ENCODE measurements at places on chromosomes 3 and 15.

DNA sequence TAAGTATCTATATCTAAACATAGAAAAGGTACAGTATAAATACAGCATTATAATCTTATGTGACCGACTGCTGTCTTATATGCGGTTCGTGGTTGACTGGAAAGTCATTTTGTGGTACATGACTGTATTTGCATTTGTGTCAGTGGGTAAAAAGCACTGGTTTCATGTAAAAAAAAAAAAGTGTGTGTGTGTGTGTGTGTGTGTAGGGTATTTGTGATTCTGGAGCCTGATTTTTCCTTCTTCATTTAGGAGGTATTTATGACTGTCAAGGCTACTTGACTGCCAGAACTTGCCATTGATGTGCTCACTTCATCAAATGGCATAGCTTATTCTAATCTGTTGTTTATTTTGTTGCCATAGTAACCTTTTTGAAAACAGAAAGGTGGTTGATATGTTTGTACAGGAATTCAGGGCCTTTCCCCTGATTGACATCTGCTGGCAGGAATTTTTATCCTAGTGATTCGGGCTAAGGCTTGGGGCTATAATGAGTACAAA is 63.2 kb downstream of the AKAP13 start:
- DNase-seq, result peak; percentile 65

DNA sequence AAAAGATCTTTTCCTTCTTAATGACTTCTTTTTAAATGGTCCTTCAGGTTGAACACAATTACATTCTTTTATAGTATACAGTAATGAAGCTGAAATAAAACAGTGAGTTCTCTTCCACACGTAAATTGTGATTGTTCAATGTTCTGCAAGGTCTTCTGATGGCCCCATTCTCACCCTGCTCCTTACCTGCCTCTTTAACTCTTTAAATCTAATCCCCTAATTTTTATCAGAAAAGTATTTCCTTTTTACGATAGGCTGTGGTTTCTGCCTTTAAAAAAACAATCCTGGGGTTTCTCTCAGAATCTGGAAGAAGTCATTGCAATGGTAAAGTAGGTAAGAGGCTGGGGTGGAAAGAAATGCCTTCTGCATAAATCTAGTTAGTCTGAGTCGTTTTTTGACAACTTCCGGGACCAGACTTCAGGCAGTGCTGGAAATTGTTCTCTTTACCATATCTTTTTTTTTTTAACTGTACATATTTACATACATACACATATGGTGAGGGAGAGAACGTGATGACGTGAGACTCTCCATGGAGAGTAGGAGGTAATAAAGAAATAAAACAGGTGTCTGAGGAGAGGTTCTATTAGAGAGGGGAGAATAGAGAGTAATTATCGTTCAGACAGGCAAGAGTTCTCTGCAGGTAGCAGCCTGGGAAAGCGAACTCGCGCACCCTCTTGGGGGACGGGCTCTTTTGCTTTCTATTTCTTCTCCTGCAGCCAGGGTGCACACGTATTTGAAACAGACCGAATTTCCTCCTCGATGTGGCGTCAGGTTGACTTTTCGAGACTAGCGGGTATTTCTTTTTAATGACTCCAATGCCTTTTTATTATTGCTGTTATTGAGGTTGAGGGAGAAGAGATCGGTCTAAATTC is at the start of gene SIDT1:
Gene SIDT1 (plus strand): TSS at position 730 of the 872 bp plus-strand sequence. CDS start 467 bp downstream, outside the sequence.
- no peak for DNase-seq

DNA sequence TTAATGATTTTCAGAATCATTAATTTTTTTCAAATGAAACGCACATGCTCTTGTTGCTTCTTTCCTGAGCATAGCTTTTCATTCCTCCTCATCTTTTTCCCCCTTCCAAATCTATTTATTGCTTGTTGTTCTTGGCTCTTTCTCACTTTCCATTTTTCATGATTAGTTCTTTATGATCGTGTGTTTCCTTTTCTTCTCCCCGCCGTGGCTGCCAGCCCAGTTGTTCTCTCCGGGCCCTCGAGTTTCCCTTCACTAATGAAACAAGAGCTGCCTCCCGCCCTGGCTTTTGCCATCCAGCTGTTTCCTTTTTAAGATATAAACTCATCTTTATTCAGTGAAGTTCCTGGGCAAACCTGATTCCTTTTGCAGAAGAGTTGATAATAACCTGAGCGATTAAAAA is 170.2 kb upstream of the NR2F2 start:
- peak; percentile 70 for DNase-seq

DNA sequence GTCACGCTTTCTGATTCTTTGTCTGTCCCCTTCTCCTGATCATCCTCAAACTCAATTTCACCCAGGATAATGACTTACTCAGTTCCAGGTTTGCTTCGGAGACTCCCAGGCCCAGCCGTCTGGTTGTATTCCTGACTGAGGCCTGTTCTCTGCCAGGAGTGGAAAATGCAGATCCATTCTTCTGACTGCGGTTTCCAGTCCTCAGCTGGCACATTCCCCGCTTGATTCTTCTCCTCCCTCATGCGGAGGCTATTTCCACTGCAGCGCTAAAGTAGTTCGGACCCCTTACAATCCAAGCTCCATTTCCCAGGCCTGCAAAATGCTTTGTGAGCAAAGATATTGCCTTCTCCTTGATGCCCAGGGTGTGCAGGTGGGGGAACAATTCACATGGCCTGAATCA is 47.2 kb upstream of the GALNT15 start:
- no peak for DNase-seq

DNA sequence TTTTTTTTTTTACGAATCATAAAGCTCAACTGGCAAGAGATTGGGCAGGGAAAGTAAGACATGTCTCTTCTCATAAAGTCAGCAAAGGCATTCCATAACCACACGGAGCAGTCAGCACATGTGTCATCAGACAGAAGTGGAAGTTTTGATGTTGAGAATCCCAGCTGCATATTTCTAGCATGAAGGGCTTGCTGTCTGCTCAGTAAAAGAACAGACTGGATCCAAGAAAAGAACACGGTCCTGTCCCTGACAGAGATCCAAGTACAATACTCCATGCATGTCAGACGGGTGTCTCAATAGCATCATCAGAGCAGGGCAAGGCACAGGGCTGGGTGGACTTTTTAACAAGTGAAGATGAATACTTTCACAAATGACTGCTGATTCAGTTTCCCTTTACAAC is 38.2 kb downstream of the ABI3BP start:
- DNase-seq, result peak; percentile 58

DNA sequence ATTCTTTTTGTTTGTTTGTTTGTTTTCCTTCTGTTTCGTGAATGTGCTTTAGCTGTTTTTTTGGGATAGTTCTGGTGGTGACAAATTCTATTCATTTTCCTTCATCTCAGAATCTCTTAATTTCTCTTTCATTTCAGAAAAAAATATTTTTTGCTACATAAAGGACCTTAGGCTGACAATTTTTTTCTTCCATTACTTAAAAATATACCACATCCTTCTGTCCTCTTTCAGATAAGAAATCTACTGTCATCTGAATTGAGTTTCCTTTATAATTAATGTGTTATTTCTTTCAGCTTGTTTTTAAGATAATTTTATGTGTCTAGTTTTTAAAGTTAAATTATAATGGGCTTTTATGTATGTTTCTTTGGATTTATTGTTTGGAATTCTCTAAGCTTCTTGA is 47.6 kb downstream of the IL16 start:
- no peak for DNase-seq

GRCh38 chr3:73508330-73508954 is 116.3 kb downstream of the PDZRN3 start:
- peak; percentile 85 for DNase-seq

- DNase-seq, result peak; percentile 41
Measured at GRCh38 chr15:86691091-86691663, 611.5 kb downstream of the AGBL1 start.

DNA sequence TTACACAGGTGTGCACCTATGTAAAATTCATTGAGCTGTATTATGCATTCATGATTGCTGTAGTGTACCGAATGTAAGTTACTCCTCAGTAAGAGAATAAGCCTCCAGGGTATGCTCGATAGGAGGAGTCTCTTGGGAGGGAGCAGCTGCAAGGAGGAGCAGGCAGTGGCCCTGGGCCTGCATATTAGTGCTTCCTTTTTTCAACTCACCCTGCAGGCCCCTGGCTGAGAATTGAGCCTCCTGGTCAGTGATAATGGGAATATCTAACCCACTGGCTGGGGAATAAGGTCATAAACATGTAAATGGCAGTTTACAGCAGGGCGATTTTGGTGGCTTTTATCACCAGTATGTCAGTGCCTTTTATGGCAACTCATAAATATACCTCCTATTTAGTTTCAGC is 21.7 kb upstream of the SFMBT1 start:
- peak; percentile 40 for DNase-seq

DNA sequence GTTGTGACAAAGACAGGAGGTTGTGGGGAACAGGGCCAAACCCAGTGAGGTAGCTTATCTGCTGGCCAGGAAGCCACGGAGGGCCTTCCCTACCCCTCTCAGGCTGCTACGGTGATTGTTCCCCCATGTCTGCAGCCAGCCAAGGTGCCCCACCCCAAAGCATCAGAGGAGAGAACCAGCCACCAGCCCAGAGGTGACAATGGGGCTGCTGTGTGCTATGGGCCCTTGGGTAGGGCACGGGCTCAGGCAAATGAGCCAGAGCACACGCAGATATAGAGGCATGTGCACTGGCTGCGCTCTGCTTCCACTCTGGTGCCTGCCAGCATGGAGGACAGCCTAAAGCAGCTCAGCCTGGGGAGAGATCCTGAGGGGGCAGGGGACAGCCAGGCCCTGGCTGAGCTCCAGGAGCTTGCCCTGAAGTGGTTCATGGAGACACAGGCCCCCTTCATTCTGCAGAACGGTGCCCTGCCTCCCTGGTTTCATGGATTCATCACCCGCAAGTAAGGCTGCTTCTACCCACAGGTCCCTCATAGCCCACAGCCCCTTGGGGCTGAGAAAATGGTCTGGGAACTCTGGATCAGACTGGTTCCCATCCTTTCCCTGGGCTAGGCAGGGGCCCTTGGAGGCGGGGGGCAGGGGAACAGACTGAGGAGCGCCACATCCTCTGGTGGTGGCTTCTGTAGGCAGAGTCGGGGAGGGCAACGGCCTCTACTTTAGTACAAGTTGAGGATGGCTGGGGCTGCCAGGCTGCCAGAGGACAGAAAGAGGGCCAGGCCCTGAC is at the start of gene SH2D7:
Gene SH2D7 (plus strand): TSS at position 301 of the 781 bp plus-strand sequence. CDS start 24 bp downstream, at position 325.
- no peak for DNase-seq

- DNase-seq, result no peak
Measured at GRCh38 chr3:69784954-69785514, 45.8 kb downstream of the MITF start.

DNA sequence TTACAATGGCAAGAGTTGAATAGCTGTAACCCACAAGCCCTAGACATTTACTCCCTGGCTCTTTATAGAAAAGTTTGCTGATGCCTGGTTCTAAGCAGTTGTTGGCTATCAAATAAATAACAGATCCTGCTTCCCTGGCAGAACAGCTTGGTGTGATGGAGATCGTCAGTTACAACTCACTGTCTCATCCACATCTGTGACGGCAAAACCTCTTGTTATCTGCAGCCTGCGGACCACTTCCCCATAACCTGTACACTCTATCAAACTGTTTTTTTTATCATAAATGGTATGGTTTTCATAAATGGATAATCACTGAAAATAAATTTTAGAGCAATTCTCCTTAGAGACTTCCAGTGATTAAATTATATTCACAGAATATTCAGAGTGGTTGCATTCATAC is 14.1 kb downstream of the ZDHHC3 start:
- no peak for DNase-seq

DNA sequence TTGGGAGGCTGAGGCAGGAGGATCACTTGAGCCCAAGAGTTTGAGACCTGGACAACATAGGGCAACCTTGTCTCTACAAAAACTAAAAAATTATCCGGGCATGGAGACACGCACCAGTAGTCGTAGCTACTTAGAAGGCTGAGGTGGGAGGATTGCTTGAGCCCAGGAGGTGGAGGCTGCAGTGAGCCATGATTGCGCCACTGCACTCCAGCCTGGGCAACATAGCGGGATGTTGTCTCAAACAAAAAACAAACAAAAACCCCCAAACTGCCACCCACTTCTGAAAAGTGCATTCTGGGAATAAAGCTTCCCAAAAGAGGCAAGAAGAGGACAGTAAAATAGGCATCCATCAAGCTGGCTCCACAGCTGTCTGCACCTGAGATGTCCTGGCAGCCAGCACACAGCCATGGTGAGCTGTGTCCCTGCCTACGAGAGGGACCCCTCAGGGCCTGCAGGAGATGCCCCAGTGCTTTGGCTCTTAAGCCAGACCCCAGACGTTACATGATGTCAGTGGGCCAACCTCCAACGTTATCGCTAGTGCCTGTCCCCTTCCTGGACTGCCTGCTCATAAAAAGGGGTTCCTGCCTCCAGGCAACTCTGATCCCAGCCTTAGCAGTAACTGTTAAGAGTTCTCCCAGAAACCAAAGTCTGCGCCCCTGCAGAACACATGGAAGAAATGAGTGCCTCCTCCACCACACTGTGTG is 101.1 kb downstream of the LRIG1 start:
- DNase-seq, result no peak

DNA sequence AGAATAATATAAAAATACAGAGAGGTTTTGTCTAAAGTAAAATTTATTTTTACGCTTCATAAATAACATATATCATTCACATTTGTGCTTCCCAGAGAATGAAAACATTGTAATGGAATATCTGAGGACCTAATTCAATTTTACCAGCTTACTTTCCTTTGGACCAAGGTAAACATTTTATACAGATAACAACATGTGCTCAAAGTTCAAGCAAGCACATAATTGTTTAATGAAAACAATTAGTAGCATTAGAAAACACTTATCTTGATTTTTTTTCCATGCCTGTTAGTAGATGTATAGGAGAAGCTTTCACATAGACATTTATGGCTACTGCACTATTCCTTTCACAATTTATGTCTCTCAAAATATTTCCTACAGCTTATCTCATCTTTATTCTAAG is 400.0 kb downstream of the ZIC1 start:
- DNase-seq, result no peak

DNA sequence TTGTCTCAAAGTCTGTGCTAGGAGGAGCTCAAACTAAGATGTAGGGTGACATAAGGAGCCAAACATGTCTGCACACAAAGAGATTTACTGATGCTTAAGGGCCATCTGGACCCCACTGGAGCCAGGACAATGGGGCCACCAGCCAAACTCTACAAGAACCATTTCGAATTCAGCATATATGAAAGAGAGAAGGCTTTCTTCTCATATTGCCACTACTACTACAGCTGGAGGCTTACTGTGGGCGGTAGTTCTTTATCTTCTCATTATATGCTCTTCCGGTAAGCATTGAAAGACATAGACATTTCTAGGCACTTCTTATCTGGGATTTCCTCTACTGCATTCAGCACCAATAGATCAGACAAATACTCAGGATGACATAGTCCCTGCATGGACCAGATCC is 404.4 kb upstream of the PROK2 start:
- DNase-seq, result no peak

GRCh38 chr3:78221300-78221699 is 1181.4 kb downstream of the ROBO2 start:
- no peak for DNase-seq

GRCh38 chr3:164791263-164791662 is 287.0 kb downstream of the SI start:
- DNase-seq, result no peak
